ENCODE measurements at places on chromosomes 16 and 17. TPM values are rescaled to one million over a fixed set of nuclear protein-coding genes. Genes with fewer than 3 reads are reported as not detected.

The NPTX1 gene
- total RNA-seq, result 0.57 TPM

The CA4 gene
- total RNA-seq, result not detected

The HSPB9 gene
- not detected for total RNA-seq

DNA sequence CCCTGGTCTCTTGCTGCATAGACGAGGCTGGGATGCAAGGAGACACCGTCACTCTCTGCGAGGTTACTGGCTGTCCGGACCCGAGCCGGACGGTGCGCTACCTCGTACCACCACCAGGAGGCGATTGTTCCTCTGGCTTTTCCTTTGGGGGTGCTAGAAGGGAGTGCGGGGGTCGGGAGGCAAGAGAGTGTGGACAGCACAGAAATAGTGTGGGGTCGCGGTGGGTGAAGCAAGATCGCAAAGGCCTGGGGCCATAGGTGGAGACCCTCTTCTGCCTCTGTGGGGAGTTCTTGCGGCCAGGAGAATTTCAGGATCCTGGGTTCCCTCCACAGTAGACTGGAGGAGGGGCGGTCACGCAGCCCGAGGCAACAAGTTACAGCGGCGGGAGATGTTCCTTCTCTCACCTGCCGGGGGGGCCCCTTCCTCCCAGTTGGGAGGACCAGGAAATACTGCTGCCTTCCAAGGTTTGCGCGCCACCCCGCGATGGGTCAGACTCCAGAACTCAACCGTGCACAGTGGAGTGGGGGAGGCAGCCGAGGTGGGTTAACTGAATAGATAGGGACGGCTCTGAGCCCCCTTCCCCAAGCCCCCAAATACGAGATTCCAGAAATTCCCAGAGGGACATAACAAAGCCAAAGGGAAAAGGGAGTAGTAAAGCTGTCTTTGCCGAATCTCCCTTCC is 6.9 kb downstream of the PHOSPHO1 start:
- DNase-seq, result peak; percentile 94
- peak overlapping the region; percentile 42 for H3K4me3 ChIP-seq
- no peaks in the 10 kb centered on the region for H3K36me3 ChIP-seq
- H3K27me3 ChIP-seq, result peaks cover 9% of the 10 kb centered on the region
- H3K27ac ChIP-seq, result no peak overlapping the region

GRCh38 chr17:14875557-14876412 is 389.3 kb downstream of the PMP22 start:
- no peak for DNase-seq
- no peaks in the 10 kb centered on the region for H3K4me1 ChIP-seq
- H3K27ac ChIP-seq, result no peak overlapping the region
- H3K36me3 ChIP-seq, result no peaks in the 10 kb centered on the region
- no peaks in the 10 kb centered on the region for H3K27me3 ChIP-seq
- no peak overlapping the region for H3K4me3 ChIP-seq

DNA sequence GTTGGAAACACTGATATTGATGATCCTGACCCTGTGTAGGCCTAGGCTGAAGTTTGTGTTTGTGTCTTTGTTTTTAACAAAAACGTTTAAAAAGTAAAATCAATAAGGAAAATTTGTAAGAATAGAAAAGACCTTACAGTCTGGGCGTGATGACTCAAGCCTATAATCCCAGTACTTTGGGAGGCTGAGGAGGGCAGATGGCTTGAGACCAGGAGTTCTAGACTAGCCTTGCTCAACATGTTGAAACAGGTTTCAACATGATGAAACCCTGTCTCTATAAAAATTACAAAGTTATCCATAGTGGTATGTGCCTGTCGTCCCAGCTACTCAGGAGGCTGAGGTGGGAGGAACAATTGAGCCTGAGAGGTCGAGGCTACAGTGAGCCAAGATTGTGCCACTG is 18.3 kb upstream of the TOM1L1 start:
- H3K4me1 ChIP-seq, result no peaks in the 10 kb centered on the region
- no peak overlapping the region for H3K4me3 ChIP-seq
- no peak overlapping the region for H3K27ac ChIP-seq
- no peaks in the 10 kb centered on the region for H3K36me3 ChIP-seq

DNA sequence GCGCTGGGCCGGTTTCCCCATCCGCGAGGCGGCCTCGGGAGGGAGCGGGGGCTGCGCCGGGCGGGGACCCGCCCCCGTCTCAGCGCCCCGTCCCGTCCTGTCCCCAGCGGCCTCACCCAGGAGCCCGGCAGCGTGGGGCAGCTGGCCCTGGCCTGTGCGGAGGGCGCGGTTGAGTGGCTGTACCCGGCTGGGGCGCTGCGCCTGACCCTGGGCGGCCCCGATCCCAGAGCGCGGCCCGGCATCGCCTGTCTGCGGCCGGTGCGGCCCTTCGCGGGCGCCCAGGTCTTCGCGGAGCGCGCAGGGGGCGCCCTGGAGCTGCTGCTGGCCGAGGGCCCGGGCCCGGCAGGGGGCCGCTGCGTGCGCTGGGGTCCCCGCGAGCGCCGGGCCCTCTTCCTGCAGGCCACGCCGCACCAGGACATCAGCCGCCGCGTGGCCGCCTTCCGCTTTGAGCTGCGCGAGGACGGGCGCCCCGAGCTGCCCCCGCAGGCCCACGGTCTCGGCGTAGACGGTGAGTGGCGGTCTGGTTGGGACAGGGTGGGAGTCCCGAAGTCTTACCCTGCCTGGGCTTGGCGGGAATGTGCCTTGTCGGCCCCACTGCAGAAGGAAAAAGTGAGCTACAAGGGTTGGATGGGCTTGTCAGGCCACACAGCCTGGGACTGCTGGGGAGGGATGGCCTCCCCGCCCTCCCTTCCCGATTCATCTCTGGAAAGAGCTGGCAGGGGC is 720 bp downstream of the METRN start:
- H3K4me1 ChIP-seq, result peaks cover 33% of the 10 kb centered on the region
- DNase-seq, result peak; percentile 60
- H3K36me3 ChIP-seq, result no peaks in the 10 kb centered on the region
- no peak overlapping the region for H3K27ac ChIP-seq

GRCh38 chr17:34391241-34391640 is 28.2 kb upstream of the CCL1 start:
- no peaks in the 10 kb centered on the region for H3K4me1 ChIP-seq
- no peak for DNase-seq
- H3K36me3 ChIP-seq, result no peaks in the 10 kb centered on the region
- no peaks in the 10 kb centered on the region for H3K27me3 ChIP-seq
